ENCODE measurements at places on chromosomes 4 and X.
A peak's percentile ranks its signal among the peaks of the same experiment; 100 is the strongest.

DNA sequence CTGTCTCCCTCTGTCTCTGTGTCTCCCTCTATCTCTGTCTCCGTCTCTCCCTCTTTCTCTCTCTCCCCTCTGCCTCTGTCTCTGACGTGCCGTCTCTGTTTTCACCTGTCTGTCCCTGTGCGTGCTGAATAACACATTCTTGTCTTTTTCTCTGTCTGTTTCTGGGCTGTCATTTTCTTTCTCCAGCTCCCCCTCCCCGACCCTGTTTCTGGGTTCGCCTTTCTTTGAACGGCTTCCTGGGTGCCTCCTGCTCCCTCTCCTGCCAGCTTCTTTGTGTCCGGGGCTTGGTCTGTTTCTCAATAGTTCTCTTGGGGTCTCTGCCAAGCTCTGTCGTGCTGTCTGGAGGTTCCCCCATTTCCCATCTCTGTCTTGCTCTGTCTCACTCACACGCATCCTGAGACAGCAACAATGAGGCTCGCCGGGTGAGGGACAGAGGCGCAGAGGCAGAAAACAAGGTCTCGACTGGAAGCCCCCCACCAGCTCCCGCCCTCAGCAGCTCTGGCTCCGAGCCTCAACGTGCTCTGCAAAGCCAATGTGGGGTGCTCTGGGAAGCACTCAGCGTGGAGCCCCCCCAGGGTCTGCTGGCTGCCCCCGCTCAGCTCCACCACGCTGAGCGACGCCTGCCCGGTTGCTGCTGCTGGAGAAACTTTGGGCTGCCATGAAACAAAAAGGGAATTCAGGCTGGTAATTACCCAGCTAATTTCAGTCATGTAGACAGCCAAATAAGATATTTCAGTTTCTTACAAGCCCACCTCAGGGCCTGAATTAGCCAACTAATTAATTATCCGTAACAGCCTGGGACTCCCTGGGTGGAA, 3.4 kb downstream of the CPLX1 start:
- DNase-seq, result no peak

- no peak for DNase-seq
Measured at GRCh38 chrX:107880054-107880610, 54.5 kb downstream of the MID2 start.

GRCh38 chr4:186657764-186658163, 65.9 kb downstream of the FAT1 start:
- no peak for DNase-seq

DNA sequence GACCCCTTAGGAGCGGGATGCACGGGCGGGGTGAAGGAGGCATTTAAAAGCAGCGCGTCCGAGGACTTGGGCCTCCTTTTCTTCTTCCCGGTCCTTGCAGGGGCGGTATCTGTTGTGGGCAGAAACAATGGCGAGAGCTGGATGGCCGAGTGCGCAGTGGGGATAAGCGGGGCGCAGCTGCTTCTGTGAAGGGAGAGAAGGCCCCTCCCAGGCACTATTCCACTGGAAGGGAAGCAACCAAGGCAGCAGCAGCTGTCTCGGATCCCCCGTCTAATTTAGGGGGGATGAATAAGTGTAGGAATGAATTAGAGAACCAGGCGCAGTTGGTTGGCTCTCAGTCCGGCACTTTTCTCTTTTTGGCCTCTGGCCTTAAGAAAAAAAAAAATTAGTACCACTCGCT, 995 bp downstream of the SMARCA5 start:
- DNase-seq, result peak; percentile 14

DNA sequence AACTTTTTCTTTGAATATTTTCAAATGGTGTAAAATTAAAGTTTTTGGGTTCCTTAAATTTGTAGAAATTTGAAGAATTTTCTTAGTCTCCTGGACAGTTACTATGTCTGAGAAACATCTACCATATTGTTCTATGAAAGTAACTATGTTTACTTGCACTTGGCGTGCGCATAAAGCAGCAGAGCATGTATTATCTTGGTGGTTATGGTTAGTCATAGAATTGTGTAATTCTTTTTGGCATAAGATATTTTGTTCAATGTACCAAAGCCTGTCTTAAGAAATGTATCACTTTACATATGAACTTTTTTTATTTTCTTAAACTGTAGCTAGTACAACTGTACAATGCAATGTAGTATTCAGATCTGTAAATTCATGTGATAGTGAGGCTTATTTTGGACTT, 49.2 kb downstream of the CDS1 start:
- no peak for DNase-seq

DNA sequence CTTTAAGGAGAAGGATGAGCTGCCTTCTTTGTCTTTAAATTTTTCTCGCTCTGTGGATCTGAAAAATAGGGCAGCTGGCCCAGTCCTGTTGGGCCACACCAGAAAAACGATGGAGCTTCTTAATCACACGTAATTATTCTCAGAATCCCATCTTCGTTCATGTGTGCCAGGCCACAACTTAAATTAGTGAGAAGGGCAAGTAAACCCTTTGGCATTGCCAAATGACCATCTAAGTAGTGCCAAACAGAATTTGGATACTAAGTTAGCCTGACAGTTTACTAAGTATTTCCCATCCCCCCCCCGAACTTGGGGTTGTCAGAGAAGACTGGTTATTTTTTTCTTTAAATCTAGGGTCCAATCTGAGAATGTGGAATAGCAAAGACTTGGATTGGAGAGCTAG, 62.0 kb downstream of the CASP3 start:
- no peak for DNase-seq

- no peak for DNase-seq
Measured at GRCh38 chr4:104533156-104533555, 38.5 kb upstream of the CXXC4 start.

DNA sequence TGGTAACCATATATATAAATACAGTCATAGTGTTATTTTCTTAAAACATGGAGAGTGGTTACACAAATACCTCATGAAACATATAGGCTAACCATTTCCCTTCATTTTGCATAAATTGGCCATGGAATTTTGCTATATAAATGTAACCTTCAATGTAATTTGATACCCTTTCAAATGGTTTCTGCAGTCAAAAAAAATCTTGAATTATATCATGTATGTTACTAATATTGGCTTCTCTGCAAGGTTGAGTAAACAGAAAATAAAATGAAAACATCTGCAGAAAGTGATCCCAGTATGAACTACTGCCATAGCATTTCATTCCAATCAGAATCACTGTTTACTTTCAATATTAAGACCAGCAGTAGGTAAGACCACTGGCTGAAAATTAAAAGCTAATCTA, 1165.9 kb upstream of the TENM3 start:
- no peak for DNase-seq

Measured in GM20000 (cell line).